ENCODE measurements at places on chromosomes 13 and 19.

DNA sequence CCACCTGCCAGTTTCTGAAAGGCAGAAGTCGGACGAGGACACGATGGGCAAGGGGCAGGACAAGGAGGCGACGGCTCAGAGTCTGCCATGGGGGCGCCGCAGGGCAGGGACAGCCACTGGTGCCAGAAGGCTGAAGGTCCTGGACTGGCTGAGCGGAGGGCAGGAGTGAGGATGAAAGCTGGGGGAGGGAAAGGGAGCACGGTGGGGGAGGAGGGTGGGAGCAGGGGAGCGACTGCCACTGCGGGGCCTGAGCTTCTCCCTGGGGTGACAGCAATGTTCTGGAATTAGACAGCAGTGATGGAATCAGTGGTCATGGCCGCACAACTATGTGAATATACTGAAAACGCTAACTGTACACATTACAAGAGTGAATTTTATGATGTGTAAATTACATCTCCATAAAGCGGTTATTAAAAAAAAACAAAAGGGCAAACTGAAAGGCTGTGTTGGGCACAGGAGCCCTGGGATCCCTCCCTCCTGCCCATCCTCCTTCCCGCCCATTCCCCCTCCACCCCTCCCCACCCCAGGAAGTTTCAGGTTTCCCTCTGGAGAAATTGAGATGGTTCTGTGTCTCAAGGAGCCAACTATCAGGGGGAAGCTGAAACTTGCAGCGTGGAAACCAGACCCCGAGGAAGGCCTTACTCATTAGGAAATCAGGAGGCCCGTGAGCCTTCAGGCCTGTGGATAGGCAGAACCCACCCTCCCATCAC lies 15.9 kb downstream of the MLLT1 start:
- DNase-seq, result no peak

DNA sequence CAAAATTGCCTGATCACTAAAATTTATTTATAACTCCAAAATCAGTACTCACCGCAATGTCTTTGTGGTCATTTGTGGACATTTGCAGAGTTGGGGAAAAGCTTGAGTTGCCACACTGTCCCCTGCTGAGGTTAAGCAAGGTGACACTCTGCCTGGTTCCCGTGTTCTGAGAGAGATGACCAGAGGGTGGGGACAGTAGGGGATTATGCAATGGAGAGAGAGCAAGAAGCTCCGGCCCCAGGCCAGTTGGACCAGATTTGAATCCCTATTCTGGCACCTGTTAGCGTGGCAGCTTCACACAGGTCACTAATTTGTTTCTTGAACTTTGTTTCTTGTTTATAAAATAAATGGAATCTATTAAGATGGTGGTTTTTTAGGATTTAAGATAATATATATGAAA lies 17.8 kb downstream of the ERCC5 start:
- DNase-seq, result no peak

DNA sequence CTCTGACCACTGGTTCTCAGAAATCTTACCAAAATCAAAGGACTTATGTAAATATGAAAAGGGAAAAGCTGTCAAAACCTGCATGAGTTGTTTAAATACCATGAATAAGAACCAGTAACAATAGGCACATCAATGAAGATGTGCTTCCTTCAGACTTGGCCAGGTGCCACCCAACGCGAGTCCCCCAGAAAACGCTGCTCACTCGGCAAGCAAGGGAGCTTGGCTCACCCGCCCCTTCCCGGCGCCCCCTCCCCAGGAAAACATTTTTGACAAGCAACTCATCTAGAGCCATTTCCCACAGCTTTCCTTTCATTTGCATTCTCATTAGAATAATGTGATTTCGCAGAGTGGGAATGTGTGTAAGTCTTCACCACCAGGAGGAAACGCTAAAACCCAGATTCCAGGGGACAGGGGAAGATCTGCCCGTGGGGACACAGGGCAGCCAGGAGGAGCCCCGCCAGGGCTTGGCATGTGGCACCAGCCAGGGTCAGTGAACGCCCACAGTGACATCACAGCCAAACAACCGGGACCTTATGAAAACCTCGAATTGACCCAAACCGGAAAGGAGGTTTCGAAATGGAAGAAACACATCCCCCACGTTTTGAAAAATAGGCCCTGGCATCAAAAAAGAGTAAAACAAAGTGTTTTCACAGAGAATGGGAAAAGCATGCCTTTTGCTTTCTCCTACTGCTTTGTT lies 366.2 kb upstream of the TSHZ3 start:
- DNase-seq, result no peak

DNA sequence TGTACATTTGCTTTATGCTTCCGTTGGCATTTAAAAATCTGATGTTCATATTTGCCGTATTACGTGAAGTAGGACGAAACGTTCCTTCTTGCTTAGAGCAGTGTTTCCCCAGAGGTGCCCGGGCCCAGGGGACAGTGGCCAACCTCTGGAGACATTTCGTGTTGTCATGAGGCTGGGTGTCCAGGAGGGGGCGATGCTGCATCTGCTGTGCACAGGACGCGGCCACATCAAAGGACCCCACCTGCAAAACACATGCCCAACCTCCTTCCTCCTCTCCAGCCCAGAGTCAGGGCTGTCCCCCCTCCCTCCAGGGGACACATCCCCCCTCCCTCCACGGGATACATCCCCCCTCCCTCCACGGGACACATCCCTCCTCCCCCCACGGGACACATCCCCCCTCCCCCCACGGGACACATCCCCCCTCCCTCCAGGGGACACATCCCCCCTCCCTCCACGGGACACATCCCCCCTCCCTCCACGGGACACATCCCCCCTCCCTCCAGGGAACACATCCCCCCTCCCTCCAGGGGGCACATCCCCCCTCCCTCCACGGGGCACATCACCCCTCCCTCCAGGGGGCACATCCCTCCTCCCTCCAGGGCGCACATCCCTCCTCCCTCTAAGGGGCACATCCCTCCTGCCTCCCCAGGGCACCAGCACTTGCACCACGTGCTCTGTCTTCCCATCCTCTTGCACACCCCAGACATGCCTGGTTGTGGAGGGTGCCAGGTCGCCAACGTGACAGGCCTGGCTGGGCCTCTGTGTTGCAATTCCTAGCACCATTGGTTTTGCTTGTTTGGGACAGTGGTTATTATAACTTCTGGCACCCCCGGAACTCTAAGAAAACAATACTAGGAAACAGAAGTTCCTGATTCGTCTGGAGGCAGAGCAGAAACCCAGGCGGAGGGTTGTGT lies 46.7 kb downstream of the GAS6 start:
- DNase-seq, result peak; percentile 90

GRCh38 chr19:40740747-40741146 lies 9.5 kb downstream of the ACTMAP start:
- DNase-seq, result peak; percentile 83

- no peak for DNase-seq
Measured at GRCh38 chr13:97134364-97135095, 87.6 kb upstream of the MBNL2 start.

DNA sequence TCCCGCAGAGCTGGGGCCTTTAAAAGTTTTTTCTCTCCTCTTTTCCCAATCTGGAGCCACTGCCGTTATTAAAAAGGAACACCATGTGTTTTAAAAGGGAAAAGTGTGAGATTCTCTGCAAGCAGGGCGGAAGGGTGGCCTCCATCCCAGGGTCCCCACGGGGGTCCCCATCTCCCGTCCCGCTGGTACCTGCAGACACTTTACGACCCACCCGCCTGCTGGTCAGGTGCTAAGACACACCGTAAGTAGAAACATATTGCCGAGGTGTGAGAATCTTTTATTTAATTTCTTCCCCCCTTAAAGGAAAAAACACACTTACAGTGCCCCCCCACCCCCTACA lies 1.8 kb downstream of the CRLF1 start:
- DNase-seq, result no peak

- no peak for DNase-seq
Measured at GRCh38 chr19:14066134-14066533, 4.3 kb upstream of the PALM3 start.

- DNase-seq, result no peak
Measured at GRCh38 chr13:41565216-41565615, 107.9 kb downstream of the RGCC start.

- no peak for DNase-seq
Measured at GRCh38 chr13:19591864-19592263, 30.5 kb upstream of the TPTE2 start.

- no peak for DNase-seq
Measured at GRCh38 chr19:30841934-30842333, 469.8 kb downstream of the ZNF536 start.

- DNase-seq, result no peak
Measured at GRCh38 chr19:12792051-12792852, 966 bp downstream of the JUNB start.

- no peak for DNase-seq
Measured at GRCh38 chr13:62292714-62293480, 877.2 kb upstream of the PCDH20 start.

All from GM04503 (cell line).